ENCODE measurements at places on chromosomes 4 and X. TPM values are rescaled to one million over a fixed set of nuclear protein-coding genes. Genes with fewer than 3 reads are reported as not detected.

- no peak overlapping the region for H3K4me3 ChIP-seq
- H3K27me3 ChIP-seq, result no peaks in the 10 kb centered on the region
- H3K27ac ChIP-seq, result peak overlapping the region; percentile 99
- H3K36me3 ChIP-seq, result peaks cover 7% of the 10 kb centered on the region
- DNase-seq, result no peak
Observed at GRCh38 chrX:19794690-19795089, 92.7 kb downstream of the SH3KBP1 start.

- H3K27me3 ChIP-seq, result no peaks in the 10 kb centered on the region
- DNase-seq, result no peak
- H3K36me3 ChIP-seq, result peaks cover 1% of the 10 kb centered on the region
- H3K4me3 ChIP-seq, result no peak overlapping the region
- H3K4me1 ChIP-seq, result no peaks in the 10 kb centered on the region
- no peak overlapping the region for H3K27ac ChIP-seq
Observed at GRCh38 chrX:121802881-121803412, 755.5 kb downstream of the GLUD2 start.

GRCh38 chr4:17463606-17464005, 48.3 kb downstream of the QDPR start:
- no peaks in the 10 kb centered on the region for H3K4me1 ChIP-seq
- H3K27ac ChIP-seq, result no peak overlapping the region
- DNase-seq, result no peak
- H3K27me3 ChIP-seq, result no peaks in the 10 kb centered on the region

DNA sequence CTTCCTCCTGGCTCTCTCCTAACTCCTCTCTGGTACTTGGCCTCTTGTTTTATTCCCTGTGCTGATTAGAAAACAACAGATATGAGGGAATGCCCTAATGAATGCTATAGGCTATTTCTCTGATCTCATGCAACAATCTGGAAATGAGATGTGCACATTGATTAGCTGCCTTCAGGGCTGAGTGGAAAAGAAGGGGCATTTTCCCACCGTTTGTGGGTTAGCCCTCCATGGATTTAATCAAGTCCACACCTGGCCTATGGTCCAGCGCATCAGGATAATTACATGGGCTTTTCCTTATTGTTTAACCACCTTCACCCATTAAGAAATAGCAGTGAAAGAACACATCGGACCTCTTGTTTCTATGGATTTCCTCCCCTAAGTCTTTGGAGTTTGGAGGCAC, 70.0 kb downstream of the CAPN6 start:
- H3K4me1 ChIP-seq, result no peaks in the 10 kb centered on the region
- H3K27me3 ChIP-seq, result peaks cover 70% of the 10 kb centered on the region
- H3K36me3 ChIP-seq, result no peaks in the 10 kb centered on the region
- DNase-seq, result no peak
- H3K27ac ChIP-seq, result no peak overlapping the region

Gene CISD2
- total RNA-seq, result 38.4 TPM

Gene EXOC1L
- not detected for total RNA-seq

Gene ADH1B
- not detected for total RNA-seq

GRCh38 chr4:101790521-101791181, at the start of gene BANK1:
Gene BANK1, plus strand, starts transcription at chr4:101790730. Its CDS starts 151 bp downstream, at chr4:101790881.
- DNase-seq, result peak; percentile 45
- H3K27ac ChIP-seq, result peak within 1 kb of the TSS; percentile 27
- no peaks in the 10 kb centered on the region for H3K36me3 ChIP-seq
- peaks cover 7% of the 10 kb centered on the region for H3K4me1 ChIP-seq
- H3K4me3 ChIP-seq, result peak within 1 kb of the TSS; percentile 88

- no peak overlapping the region for H3K27ac ChIP-seq
- no peak for DNase-seq
- peaks cover 12% of the 10 kb centered on the region for H3K4me1 ChIP-seq
- H3K36me3 ChIP-seq, result no peaks in the 10 kb centered on the region
Observed at GRCh38 chr4:98245226-98245625, 16.0 kb upstream of the RAP1GDS1 start.

Gene MRPL1
- total RNA-seq, result 39.3 TPM

Gene FUNDC1
- 24.0 TPM for total RNA-seq

DNA sequence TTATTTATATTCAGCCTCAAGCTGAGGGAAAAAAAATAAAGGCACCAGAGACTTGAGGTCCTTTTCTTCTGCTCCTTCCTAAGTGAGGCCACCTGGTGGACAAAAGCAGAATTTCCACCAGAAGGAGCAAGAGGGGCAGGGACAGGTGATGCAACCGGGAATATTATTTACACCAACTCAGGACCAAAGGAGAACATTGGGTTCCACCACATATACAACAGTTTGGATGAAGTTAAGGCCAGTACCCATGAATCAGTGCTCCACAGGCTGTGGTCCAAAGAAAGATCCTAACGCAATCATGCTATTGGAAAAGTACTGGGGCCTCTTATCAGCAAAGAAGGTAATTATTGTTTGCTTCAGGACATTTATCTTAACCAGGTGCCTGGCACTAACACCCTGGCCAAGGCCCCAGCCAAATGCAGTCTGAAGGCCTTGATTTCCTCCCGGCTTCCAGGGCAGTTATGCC, 57.4 kb downstream of the TSC22D3 start:
- H3K27ac ChIP-seq, result peak overlapping the region; percentile 85
- H3K4me1 ChIP-seq, result peaks cover 45% of the 10 kb centered on the region
- DNase-seq, result peak; percentile 80
- H3K27me3 ChIP-seq, result peaks cover 6% of the 10 kb centered on the region

Gene TRPC3
- total RNA-seq, result 0.46 TPM

DNA sequence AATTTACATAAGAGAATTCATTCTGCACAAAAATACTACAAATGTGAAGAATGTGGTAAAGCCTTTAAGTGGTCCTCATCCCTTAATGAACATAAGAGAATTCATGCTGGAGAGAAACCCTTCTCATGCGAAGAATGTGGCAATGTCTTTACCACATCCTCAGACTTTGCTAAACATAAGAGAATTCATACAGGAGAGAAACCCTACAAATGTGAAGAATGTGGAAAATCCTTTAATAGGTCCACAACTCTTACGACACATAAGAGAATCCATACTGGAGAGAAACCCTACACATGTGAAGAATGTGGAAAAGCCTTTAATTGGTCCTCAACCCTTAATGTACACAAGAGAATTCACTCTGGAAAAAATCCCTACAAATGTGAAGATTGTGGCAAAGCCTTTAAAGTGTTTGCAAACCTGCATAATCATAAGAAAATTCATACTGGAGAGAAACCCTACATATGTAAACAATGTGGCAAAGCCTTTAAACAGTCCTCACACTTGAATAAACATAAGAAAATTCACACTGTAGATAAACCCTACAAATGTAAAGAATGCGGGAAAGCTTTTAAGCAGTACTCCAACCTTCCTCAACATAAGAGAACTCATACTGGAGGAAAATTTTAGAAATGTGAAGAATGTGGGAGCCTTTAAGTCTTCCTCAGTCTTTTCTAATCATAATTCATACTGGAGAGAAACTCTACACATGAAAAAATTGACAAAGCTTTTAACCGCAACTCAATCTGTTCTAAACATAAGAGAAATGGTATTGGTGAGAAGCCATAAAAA, 37.4 kb downstream of the ZNF718 start:
- H3K27me3 ChIP-seq, result no peaks in the 10 kb centered on the region
- DNase-seq, result no peak
- H3K36me3 ChIP-seq, result peaks cover 53% of the 10 kb centered on the region
- H3K4me3 ChIP-seq, result no peak overlapping the region
- no peak overlapping the region for H3K27ac ChIP-seq

Gene RIBC1
- 0.46 TPM for total RNA-seq

- H3K27ac ChIP-seq, result no peak overlapping the region
- no peaks in the 10 kb centered on the region for H3K36me3 ChIP-seq
- DNase-seq, result no peak
- no peak overlapping the region for H3K4me3 ChIP-seq
- H3K4me1 ChIP-seq, result no peaks in the 10 kb centered on the region
Observed at GRCh38 chr4:105622269-105622668, 69.8 kb downstream of the ARHGEF38 start.

Gene TLR3
- total RNA-seq, result 0.09 TPM

GRCh38 chr4:173857828-173858227, 327.8 kb upstream of the HAND2 start:
- no peaks in the 10 kb centered on the region for H3K27me3 ChIP-seq
- H3K4me3 ChIP-seq, result no peak overlapping the region
- no peak for DNase-seq
- no peak overlapping the region for H3K27ac ChIP-seq

Measured in activated T-cell treated with anti-CD3 and anti-CD28 coated beads, Interleukin-2, amount 50 U/mL, for 72 hours (primary cell).